ENCODE measurements at places on chromosomes 1 and 21.

GRCh38 chr1:119631086-119631432 lies 17.0 kb downstream of the ZNF697 start:
- DNase-seq: no peak

DNA sequence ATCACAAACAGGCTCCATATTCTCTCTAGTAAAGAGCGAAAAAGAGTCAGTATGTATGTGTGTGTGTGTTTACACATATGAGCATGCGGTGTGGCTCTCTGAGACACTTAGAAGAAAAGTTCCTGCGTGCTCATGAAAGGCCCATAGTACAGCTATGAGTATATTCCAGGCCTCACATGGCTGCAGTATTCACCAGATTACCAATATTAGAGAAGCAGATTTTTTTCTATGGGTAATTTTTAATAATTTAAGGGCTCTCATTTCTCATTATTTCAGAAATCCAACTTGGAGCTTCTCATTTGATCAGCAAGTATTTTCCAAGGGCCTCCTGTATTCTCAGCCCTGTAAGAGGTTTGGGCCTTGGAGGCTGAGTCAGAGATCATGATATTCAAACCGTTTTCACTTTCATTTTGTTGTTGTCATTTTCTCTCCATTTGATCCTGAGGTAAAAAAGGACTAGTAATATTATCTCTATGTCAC lies 232.9 kb upstream of the SGIP1 start:
- no peak for DNase-seq

DNA sequence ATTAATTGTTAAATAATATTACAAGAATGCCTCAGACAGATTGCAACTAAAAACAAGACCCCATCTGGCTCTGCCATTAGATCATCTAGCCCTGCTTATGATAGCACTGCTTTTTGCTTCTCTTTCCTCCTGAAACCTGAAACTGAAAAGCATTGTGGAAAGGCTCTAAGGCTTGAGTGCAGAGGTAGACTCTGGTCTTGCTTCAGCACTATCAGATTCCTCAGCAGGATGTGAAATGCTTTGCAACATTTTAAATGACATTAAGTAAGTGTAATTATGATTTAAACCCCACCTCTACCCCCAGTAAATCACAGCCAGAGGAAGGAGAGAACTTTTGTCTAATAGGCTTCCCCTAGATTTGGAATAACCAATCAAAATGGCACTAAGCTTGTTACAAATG lies 32.9 kb downstream of the PHC2 start:
- DNase-seq: no peak

- no peak for DNase-seq
Observed at GRCh38 chr1:56453417-56454078, 125.8 kb downstream of the PLPP3 start.

DNA sequence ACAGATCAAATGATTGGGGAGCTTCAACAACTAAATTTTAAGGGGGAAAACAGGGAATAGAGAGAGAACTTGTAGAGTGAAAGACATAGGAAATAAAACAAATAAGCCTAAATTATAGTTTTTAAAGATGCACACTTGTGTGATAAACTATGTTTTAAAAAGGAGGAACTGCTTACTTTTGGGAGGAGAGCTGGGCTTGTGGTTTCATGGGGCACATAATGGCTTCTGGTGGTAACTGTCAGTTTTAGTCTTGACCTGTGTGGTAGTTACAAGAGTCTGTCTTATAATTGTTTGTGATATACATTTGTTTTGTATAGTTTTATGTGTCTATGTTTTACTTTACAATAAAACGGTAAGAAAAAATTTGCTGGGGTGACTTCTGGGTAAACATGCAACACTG lies 165.3 kb downstream of the COL24A1 start:
- DNase-seq: no peak

DNA sequence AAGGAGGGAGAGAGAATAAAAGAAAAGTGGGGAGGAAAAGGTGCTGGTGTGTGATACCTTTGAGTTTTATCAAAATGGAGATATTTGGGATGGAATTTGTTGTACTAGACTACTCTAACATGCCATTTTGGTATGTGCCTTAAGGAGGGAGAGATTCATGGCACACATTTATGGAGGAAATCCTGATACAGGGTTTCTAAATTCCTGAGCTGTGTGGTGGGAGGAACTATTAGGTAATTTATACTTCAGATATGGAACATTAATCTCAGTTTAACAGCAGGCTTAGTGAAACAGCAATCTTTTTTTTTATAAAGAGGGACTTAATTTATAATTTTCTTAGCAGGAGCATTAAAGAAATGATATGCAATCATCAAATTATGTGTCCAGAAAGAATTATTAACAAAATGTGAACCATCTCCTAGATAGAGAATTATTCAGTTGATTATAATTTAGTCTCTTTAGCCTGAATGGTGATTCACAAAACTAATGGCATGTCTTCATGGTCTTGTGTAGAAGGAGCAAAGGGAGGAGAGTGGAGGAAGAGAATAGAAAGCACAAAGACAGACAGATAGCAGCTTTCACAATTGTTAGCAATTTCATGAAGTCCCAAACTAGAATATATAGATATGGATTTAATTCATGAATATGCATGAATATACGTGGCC lies 301.6 kb downstream of the HLX start:
- DNase-seq: no peak

DNA sequence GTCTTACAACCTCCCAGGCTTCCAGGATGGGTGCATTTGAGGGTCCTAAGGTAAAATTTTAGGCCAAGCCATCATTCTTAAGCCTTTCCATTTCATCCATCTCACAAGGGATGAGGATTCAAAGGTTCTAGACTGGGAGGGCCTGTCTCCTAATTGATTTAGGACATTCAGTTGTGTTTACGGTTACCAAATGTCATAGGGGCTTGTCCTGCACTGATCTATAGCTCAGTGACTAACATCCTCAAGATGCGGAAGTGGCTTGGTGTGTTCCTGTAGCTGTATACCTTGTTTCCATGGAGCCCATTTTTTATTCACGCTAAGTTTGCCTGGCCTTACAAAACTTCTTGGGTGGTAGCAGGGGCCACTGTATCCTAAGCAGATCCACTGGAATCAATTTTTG lies 52.8 kb downstream of the DUSP10 start:
- DNase-seq: no peak

DNA sequence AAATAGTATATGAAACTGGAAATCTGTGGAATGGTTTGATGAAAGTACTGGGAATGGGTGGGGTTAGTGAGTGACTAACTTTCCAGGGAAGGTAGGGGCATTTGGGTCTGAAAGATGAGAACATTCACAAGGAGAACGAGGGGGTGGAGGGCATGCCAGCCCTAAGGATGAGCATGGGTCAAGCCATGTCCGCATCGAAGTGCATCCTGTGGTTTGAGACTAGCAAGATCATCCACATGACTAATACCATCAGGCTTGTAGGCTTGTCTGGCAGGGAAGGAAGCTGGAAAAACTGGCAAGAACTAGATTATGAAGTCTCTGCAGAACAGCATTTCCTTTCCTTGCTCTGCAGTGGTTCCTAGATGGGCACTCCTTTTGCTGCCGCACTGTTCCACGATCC lies 70.4 kb upstream of the UBE2U start:
- DNase-seq: no peak

GRCh38 chr1:178405137-178405536 lies 91.6 kb downstream of the CLEC20A start:
- no peak for DNase-seq

DNA sequence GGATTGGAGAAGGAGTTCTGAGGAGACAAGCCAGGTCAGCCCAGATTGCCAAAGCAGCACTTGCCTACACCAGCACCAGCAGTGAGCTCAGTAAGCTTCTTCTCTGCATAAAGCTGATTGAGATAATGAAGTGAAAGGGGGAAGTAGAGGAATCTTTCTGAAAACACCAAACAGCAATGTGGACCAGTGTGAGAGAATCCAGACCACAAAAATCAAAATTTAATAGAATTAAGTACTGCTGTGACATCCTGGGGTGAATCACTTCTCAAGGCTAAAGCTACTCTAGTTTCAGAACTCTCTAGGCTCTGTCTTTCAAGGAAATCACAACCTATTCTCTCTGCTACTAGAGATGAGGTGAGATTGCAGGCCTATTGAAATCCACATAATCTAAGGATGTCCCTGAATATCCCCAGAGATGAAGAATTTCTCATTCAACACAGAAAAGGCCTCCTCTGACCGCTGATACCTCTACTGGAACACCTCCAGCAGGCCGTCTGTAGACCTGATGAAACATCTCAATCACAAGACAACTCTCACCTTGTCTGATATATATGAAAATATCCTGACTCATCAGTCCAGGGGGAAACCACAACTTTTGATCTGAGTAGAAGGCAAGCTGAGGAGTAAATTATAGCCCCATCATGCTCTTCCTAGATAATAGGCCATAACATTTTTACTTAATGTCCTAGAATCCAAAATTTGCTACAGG lies at the start of gene FCRL4:
Gene FCRL4, minus strand, starts transcription at position 127 of the 709 bp plus-strand sequence. CDS start 141 bp downstream, outside the sequence.
- no peak for DNase-seq

- DNase-seq: no peak
Observed at GRCh38 chr1:36085126-36085525, 1.2 kb downstream of the TEKT2 start.

- DNase-seq: no peak
Observed at GRCh38 chr1:36829961-36830360, 204.4 kb downstream of the GRIK3 start.

DNA sequence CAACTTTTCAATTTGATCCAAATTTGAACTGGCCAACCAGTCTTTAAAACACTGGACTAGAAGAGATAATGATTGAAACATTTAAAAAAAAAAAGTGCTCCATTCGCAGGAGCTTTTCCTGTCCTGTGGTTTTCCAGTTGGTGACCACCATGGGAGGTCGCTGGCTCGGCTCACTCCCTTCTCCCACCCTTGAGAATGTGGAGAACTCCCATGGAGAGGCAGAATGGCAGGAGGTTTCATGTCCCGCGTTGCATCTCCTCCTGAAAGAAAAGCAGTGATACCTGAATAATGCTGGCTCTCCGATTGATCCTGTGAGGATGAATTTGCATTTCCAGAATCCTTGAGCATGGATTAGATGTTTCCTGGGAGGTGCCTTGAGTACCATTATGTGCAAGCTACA lies 16.5 kb upstream of the MPZL1 start:
- DNase-seq: no peak

DNA sequence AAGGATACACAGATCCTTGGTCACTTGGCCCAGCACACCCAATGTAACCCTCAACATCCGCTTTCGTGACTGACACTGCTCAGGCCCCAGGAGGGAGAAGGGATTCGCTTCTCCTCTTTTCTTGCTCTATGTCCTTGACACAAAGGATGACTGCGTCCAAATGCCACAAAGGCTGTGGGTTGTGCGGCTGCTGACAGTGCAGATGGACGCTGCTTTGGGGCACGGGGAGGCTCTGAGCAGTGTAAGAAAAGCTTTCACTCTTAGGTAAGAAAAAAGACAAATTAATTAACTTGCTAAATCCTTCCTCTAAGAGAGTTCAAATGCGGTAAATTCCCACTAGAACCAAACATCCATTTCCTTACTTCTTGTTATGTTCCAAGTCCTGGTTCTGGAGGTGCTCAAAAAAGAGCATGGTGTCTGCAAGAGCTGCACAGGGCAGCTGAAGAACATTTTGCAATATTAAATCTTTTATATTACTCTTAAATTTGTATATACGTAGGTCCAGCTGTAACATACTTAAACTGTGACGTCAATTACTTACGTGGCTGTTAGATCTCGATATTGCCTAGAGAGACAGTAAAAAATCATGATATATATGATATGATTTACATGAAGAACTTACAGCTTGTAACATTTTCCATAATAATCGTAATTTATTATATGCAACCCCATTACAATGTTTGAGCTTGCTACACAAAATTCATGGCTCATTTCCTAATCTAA lies 19.4 kb upstream of the EPHB2 start:
- no peak for DNase-seq

DNA sequence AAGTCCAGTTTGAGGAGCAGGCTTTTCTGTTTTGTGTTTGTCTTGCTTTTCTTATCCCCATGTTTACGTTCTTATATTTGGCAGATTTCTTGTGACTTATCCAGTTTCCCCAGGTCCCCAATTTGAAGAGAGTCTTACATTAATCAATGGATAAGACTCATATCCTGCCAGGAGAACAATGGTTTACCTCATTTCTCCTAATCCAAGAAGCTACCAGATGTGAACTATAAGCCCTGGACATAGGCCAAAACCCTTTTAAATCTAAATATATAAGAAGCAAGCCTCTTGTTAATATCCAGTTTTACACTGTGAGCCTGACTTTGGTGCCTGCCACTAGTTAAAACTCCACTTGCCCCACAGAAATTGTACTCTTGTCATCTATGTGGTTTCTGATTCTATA lies 15.1 kb upstream of the COP1 start:
- DNase-seq: no peak

DNA sequence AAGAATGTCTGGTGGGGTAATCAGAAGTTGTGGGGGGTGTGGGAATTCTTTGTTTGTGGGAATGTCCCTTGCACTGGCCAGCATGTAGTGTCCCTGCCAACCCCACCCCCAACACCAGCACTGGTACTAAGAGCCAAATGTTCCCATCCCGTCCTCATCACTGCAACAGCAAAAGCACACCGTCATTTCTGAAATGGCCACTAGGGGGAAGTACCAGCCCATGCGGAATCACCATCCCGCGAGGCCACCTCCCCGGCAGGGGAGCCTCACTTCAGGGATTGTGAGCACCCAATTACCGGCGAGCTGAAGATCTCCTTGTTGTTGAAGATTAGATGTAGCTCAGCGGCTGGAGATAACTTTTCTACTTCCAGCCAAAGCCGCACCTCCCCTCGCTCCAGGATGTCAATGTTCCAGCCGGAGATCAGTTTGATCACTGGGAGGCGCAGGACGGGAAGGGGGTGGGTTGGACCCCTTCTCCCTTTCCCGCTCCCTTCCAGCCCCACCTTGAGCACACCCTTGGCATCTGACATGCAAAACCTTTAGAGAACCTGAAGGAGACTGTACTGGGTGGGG lies 41.0 kb downstream of the MYOM3 start:
- peak; percentile 25 for DNase-seq

DNA sequence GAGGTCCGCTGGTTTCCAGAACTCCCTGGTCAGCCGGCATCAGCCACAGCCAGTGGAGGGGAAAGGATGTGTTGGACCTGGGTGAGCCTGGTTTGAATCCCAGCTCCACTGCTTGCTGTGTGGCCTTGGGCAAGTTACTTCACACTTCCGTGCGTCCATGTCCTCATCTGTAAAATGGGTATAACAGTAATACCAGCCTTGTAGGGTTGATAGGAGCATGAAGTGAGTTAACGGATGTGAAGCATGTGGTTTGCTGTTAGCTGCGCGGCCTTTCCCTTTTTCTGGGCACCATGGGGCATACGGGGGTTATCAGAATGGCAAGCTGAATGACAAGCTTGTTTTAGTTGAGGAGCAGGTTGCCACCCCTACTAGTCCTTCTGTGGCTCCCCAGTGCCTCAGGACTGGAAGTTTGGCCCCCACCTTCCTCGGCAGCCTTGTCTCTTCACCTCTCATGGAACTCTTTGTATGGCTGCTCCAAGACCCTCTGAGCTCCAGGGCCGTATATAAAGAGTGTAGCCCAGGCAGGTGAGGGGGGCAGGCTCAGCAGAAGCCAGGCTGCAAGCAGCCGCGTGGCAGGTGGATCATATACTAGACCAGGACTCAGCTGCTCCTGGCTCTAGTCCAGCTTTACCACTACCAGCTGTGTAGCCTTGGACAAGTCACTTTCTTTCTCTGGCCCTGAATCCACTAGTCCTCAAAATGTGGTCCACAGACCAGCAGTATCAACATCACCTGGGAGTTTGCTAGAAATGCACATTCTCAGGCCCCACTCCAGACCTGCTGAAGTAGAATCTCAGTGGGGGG lies 95.4 kb downstream of the LACTBL1 start:
- no peak for DNase-seq
